ENCODE measurements at places on chromosomes 16 and 17.

- peak; percentile 26 for DNase-seq
Measured at GRCh38 chr16:27107185-27107592, 40.5 kb downstream of the C16orf82 start.

- no peak for DNase-seq
Measured at GRCh38 chr16:62475573-62475972, 439.3 kb upstream of the CDH8 start.

DNA sequence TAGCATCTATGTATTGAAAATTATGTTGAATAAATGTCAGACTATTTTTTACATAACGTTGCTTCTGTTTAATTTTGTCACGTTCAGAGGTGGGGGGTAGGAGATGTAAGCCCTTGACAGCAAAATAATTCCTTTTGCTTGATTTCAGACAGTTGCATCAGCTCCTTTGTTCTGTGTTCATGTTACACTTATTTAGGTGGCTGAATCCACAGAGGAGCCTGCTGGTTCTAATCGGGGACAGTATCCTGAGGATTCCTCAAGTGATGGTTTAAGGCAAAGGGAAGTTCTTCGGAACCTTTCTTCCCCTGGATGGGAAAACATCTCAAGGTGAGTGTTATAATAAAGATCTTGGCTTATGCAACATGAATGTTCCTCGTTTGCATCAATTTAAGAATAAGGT, 4.5 kb downstream of the HERPUD1 start:
- no peak for DNase-seq

DNA sequence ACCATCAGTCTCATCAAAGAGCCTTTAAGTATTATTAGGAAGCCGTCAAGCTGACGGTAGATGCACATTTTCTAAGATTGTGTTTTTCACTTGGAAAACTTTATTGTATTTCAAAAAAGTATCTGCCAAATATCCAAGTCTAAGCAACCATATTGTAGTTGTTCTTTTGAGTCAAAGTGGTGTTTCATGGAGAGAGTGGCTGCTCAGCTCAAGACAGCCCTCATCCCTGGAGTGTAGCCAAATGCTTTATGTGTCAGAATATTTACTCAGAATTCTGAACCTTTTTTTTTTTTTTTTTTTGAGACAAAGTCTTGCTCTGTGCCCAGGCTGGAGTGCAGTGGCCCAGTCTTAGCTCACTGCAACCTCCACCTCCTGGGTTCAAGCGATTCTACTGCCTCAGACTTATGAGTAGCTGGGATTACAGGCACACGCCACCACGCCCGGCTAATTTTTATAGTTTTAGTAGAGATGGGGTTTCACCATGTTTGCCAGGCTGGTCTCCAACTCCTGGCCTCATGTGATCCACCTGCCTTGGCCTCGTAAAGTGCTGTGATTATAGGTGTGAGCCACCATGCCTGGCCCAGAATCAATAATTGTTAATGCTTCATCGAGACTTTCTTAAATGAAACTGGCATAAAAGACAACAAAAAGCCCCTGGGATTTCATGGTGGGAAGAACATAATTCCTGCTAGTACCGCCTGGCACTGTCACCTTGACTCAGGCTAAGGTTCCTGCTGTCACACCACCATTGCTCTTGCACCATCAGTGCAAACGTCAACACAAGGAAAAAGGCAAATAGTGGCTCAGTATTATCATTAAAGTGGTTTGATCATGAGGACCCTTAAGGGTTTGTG, 45.5 kb downstream of the PRKCA start:
- no peak for DNase-seq

DNA sequence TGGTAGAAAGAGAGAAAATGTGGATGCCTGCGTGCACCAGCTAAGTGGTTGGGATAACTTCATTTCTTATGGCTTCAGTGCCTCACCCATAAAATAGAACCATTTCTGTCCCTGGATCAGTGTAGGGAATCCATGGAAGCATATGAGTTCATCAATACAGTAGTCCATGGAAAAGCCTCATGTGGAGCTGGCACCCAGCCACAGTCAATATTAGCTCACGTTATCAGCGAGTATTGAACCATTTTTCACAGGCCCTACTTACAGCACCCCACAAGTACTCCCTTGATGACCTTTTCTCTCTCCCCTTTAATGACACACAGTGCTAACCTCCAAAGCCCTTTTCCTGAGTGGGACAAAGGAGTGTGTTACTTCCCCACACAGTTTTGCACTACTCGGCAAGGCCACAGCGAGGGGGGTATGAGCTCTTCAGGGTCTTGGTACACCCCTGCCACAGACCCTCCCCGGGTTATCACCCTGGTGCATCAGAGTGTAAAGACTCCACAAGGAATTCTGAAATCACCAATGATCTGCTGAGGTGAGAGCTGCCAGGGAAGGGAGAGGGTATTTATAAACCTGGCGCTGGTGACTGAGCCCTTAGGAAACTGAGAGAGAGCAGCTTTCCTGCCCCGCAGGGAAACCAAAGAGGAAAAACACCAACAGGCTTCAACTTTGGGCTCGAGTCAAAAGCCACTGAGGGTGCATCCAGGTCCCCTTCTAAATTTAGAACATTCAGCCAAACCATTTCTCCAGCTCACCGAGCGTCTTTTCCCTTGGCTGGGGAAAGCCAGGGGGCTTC, 36.9 kb downstream of the DYNLRB2 start:
- DNase-seq, result no peak

DNA sequence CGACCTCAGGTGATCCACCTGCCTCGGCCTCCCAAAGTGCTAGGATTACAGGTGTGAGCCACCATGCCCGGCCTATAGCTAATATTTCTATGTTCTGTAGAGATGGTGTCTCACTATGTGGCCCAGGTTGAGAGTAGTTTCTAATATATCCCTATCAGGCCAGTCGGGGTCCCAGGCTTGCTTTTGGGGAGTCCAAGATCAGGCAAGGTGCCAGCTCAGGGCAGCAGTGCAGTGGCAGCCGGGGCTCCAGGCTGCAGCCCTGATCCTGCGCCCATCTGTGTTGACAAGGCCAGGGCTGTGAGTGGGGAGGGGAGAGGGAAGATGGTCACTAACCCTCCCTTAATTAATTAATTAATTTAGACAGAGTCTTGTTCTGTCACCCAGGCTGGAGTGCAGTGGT, 77.6 kb upstream of the CDC42EP4 start:
- DNase-seq, result no peak

DNA sequence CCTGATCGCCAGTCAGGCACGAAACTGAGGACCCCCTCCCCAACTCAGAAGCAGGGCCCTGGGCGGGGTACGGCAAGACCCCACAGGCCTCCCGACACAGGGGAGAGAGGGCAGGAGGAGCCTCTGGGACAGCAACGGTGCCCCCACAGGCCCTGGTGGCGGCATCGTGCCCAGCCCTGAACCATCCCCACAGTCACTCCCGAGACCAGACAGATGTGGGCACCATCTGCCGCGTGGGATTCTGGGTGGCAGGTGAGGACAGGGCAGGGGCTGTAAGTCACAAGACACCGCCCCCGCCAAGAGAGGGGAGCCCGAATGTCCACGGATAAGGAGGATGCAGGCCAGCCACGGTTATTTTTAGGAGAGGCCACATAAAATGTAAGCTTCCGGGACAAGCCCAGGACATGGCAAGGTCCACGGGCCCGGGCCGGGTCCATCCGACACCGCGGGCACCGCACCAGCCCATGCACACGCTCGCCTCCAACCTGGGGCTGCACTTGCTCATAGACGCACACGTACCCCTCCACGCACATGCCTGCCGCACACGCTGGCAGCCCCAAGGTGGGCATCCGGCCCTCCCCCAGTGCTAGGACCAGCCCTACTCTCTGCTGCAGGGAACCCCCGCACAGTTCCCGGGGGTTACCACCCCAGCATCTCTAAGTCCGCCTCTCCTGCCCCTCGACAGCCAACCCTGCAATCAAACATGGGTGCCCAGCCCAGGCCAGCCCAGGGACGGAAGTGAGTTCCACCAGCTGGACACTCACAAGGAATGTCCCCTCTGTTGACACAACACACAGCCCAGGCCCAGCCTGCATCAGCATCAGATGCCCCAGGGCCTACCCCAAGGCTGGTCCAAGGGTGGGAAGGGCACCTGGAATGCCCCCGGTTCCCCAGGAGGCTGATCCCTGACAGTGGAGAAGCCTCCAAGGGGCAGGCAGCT, 8.2 kb upstream of the PVALEF start:
- DNase-seq, result no peak

GRCh38 chr17:81733507-81734404, 21.7 kb downstream of the SLC25A10 start:
- DNase-seq, result no peak

DNA sequence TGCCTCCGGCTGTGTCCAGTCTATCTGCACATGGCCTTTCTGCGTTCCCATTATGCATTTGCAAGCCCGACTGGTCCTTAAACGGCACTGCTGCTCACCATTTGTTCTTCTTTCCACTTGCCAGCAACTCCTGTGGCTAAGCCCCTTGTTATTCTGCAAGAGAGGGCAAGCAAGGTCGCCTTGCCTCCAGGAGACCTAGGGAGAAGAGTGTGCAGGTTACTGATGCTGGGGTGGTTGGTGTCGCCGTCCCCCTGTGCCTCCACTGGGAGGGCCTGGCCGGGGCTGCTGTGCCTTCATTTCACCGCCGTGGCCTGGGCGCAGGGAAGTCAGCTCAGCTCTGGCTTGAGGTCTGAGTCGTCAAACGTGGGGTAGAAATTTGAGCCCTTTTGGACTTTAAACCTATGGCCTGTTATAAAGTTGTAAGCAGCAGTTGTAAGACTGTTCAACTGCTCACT, 12.7 kb downstream of the SLC6A4 start:
- no peak for DNase-seq

DNA sequence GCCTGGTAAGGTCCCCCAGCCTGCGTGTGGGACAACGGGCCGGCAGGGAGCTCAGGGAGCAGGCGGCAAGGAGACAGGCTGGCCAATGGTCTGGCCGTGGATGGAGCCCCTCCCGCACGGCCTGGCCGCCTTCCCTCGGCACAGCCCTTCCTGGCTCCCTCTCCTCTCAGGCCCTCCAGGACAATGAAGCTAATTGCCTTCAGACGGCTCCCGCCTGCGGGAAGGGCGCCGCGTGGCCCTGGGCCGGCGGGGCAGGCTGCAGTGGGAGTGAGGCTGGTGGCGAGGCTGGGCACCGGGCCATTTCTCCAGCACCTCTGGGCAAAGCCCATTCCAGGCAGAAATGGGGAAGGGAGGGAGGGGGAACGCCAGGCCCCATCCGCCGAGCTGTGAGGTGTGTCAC, 50.9 kb downstream of the ENGASE start:
- no peak for DNase-seq

- DNase-seq, result peak; percentile 64
Measured at GRCh38 chr17:29613352-29613837, 9.3 kb downstream of the CORO6 start.

DNA sequence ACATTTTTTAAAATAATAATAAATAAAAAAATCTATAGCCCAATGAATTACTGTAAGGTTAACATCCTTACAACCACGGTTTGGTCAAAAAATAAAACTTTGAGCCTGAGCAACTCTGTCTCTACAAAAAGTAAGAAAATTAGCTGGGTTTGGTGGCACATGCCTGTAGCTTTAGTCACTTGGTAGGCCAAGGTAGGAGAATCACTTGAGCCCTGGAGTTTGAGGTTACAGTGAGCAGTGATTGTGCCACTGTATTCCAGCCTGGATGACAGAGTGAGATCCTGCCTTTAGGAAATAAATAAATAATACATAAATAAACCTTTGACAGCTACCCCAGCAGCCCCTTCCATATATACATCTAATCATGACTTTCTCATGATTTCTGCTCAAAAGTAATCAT, 26.9 kb upstream of the PHAF1 start:
- DNase-seq, result no peak

DNA sequence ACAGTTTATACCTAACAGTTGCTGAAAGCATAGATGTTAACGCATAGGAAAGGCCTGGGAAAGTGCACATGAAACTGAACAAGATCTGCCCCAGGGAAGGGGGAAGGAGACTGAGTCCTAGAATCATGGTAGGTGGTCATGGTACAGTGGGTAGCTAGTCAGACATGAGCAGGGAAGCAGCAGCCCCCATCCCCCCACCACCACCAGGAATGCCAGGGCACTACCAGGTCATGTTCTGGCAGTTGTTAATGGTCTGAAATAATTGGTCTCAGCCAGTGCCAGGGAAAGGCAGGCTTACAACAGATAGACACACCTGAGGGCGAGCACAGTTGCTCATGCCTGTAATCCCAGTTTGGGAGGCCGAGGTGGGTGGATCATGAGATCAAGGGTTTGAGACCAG, 185.2 kb downstream of the CPPED1 start:
- DNase-seq, result no peak

DNA sequence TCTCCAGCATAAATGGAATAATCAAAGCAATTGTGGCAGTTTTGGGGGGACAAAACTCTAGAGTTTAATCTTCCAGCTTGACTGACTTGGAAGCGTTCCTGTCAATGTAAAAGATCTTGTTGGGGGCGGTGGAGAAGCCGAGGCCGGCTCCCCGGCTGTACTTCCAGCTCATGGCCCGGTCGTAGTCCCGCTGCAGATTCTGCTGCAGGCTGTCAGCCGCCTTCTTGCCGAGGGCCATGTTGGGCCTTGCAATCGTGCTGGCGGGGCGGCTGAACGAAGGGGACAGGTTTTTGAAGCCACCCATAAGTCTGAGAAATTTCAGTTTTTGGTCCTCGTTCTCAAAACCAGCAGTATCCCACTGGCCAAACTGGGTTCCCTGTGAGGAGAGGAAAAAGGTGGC, 11.2 kb downstream of the KNOP1 start:
- DNase-seq, result no peak

DNA sequence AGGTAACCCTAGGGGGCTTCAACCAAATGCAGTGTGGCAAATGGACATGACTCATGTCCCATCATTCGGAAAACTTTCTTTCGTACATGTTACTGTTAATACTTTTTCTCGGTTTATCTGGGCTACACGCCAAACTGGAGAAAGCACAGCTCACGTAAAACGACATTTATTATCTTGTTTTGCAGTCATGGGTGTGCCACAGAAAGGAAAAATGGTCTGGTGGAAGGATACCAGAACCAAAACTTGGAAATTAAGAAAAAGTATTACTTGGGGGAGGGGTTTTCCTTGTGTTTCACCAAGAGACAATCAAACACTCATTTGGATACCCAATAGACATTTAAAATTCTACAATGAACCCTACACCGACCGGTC, 23.6 kb downstream of the ALOX15B start:
- no peak for DNase-seq

GRCh38 chr17:40509626-40510327, 8.4 kb upstream of the TNS4 start:
- no peak for DNase-seq

DNA sequence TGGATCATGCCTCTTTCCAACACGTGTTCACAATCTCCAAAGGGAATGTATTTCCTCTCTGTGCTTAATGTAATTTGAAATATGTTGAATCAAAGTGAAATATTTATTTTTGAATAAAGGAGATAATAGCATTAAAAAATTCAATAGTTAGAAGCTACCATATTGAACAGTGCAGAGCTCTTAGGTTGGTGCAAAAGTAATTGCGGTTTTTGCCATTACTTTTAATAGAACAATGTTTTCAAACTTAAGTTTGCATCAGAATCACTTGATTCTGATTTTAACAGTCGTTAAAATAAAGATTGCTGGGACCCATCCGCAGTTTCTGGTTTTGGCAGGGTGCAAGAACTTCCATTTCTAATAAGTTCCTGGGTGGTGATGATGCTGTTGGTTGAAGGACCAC, 10.0 kb upstream of the MEIOC start:
- DNase-seq, result no peak

All from CMK (cell line).